ENCODE measurements at places on chromosomes 2 and 18. TPM values are rescaled to one million over a fixed set of nuclear protein-coding genes. Genes with fewer than 3 reads are reported as not detected.

Gene SP3
- total RNA-seq = 151 TPM

Gene SIX2
- total RNA-seq = 0.39 TPM

GRCh38 chr18:42536442-42536841 is 579.0 kb downstream of the RIT2 start:
- DNase-seq = no peak

- DNase-seq = peak; percentile 32
Observed at GRCh38 chr18:74284191-74284979, 7.4 kb downstream of the CYB5A start.

- DNase-seq = no peak
Observed at GRCh38 chr2:1701556-1702185, 42.6 kb downstream of the PXDN start.
